ENCODE measurements at places on chromosomes 16 and 17. TPM values are rescaled to one million over a fixed set of nuclear protein-coding genes. Genes with fewer than 3 reads are reported as not detected.

Gene DOC2A
- 0.11 TPM for total RNA-seq

GRCh38 chr17:9355846-9356245, 219.8 kb downstream of the STX8 start:
- no peak overlapping the region for H3K27ac ChIP-seq
- no peak for DNase-seq
- peaks cover 1% of the 10 kb centered on the region for H3K4me1 ChIP-seq
- no peaks in the 10 kb centered on the region for H3K27me3 ChIP-seq
- H3K36me3 ChIP-seq, result no peaks in the 10 kb centered on the region

DNA sequence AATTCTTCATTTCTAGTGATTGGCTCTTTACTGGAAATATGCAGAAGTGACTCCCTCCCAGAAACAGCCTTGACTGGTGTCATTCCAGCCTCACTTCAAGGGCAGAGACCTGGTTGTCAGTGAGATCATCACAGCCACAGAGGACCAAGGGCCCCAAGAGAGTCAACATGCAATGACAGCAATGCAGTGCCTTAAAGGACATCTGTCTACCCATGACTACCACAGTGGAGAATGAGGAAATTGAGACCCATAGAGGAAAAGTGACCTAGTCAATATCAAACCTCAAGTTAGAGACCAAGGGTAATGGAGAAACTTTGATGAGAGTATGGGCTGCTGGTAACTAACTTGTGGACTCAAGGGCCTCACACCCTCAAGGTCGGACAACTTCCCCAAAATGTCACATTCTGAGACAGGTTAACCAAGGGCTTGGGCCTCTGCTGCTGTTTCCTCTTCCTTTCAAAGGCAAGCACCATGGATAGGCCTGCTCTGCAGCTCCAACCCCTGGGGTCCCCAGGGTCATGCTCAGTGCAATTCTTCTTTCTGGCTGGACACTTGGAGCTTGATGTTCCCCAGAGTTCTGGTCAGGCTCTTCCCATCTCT, 11.3 kb downstream of the NOG start:
- peaks cover 14% of the 10 kb centered on the region for H3K27me3 ChIP-seq
- H3K36me3 ChIP-seq, result no peaks in the 10 kb centered on the region
- H3K27ac ChIP-seq, result no peak overlapping the region
- H3K4me1 ChIP-seq, result no peaks in the 10 kb centered on the region
- no peak for DNase-seq
- H3K4me3 ChIP-seq, result no peak overlapping the region

DNA sequence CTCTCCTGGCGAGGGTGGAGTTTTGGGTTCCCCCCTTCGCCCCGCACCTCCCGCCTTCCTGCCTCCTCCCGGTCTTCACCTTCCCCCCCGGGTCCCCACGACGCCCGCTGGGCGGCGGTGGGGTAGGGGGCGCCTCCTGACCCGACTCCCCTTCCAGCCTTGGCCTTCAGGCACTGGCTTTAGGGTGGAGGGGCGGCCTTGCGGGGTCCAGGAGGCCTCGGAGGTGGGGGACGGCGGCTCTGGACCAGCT, 2.4 kb downstream of the SLC16A3 start:
- peaks cover 57% of the 10 kb centered on the region for H3K4me1 ChIP-seq
- peak overlapping the region; percentile 75 for H3K4me3 ChIP-seq
- H3K27ac ChIP-seq, result peak overlapping the region; percentile 77
- DNase-seq, result no peak

Gene TNK1
- 0.74 TPM for total RNA-seq

DNA sequence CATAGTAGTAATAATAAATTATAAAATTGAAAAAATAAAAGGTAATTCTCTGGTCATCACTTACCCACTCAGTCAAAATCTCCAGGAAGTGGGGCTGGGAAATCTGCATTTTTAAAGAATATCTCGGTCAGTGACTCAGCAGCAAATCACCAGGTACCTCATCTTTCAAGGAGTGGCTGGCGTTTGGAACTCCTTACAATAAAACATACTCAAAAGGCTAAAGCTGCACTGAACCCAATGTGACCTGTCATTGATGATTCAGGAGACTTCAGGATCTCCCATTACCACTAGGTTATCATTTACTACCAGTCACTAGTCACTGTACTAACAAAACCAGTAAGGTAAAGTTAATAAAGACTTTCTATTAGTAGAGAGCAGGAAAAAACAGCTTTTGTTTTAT, 21.5 kb upstream of the RFFL start:
- H3K27ac ChIP-seq, result no peak overlapping the region
- H3K27me3 ChIP-seq, result no peaks in the 10 kb centered on the region
- H3K4me3 ChIP-seq, result no peak overlapping the region
- no peak for DNase-seq
- no peaks in the 10 kb centered on the region for H3K36me3 ChIP-seq

GRCh38 chr17:79657861-79658810, 47.3 kb upstream of the RBFOX3 start:
- H3K27me3 ChIP-seq, result peaks cover 7% of the 10 kb centered on the region
- DNase-seq, result no peak
- no peaks in the 10 kb centered on the region for H3K4me1 ChIP-seq
- no peaks in the 10 kb centered on the region for H3K36me3 ChIP-seq
- H3K27ac ChIP-seq, result no peak overlapping the region

Gene KRTAP2-3
- total RNA-seq, result not detected

Gene ASPHD1
- total RNA-seq, result not detected

DNA sequence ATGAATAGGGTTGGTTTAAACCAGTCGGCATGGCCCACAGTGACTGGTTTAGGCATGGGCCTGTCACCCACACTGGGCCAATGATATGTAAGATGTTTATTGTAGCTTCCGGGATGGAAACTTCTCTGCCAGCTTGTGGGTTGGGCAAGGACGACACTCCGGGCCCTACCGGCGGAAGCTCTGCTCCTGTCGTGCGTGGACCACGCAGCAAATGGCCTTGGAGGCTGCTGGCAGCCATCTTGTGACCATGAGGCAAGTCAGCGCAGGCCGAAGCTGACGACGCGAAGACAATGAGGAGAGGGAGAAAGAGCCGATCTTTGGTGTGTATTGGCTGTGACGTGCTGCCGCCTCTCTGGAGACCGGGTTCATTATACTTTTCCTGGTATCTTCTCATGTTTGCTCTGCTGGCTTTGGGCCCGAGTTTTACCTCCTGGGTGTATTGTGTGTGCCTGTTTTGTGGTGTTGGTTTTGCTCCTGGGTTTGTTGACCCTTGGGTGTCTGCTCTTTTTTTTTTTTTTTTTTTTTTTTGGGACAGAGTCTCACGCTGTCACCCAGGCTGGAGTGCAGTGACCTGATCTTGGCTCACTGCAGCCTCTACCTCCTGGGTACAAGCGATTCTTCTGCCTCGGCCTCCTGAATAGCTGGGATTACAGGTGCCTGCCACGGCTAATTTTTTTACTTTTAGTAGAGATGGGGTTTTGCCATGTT, 15.4 kb downstream of the SLC25A10 start:
- peaks cover 11% of the 10 kb centered on the region for H3K4me1 ChIP-seq
- H3K36me3 ChIP-seq, result no peaks in the 10 kb centered on the region
- no peak overlapping the region for H3K4me3 ChIP-seq
- peaks cover 5% of the 10 kb centered on the region for H3K27me3 ChIP-seq

DNA sequence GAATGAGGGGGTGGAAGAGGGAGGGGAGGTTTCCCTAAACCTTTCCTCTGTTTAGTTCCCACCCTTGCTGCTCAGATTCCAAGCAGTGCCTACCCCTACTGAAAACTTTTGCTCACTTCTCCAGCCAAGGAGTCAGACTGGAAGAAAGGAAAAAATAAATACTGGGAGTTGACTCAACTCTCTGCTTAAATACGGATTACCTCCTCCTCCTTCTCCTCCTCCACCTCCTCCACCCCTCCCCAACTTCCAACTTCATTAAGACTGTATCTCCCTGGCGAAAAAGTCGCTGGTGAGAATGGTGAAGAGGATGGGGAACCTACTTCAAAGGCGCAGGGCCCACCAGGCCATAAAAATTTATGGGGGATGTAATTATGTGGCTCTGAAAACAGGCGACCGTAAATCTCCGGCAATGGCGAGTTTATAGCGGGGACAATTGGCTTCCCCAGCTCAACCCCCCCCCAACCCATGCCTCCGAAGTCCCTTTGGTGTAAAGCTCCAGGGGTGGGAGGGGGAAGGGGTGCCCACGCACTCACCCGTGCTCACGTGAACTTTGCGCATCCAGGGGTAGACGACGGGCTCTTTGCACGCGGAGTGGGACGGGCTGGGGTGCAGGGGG, 712 bp downstream of the HOXB4 start:
- DNase-seq, result no peak
- peak overlapping the region; percentile 65 for H3K27ac ChIP-seq
- peak overlapping the region; percentile 73 for H3K4me3 ChIP-seq
- H3K4me1 ChIP-seq, result no peaks in the 10 kb centered on the region
- H3K27me3 ChIP-seq, result peaks cover 1% of the 10 kb centered on the region
- H3K36me3 ChIP-seq, result no peaks in the 10 kb centered on the region

DNA sequence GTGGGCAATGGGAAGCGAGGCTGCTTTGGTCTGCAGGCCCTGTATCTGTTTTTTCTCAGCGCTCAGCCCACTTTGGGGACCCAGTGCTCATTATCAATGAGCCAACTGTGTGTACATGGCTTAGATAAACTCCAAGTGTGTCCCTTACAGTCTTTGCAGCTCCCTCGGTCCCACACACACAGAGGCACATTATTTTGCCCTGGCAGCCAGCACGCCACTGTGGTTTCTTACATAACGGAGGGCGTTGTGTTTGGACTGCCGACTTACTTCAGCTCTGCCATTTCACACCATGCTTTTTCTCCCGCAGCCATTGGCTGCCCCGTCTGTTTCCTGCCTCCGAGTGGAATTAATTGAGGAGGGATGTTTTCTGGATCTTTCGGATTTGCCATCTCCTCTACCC, 56.5 kb upstream of the CLEC18A start:
- peaks cover 4% of the 10 kb centered on the region for H3K36me3 ChIP-seq
- DNase-seq, result no peak
- H3K4me1 ChIP-seq, result peaks cover 6% of the 10 kb centered on the region
- H3K27ac ChIP-seq, result no peak overlapping the region
